GM10248 (cell line): ENCODE measurements at places on chromosomes 2 and 18.

DNA sequence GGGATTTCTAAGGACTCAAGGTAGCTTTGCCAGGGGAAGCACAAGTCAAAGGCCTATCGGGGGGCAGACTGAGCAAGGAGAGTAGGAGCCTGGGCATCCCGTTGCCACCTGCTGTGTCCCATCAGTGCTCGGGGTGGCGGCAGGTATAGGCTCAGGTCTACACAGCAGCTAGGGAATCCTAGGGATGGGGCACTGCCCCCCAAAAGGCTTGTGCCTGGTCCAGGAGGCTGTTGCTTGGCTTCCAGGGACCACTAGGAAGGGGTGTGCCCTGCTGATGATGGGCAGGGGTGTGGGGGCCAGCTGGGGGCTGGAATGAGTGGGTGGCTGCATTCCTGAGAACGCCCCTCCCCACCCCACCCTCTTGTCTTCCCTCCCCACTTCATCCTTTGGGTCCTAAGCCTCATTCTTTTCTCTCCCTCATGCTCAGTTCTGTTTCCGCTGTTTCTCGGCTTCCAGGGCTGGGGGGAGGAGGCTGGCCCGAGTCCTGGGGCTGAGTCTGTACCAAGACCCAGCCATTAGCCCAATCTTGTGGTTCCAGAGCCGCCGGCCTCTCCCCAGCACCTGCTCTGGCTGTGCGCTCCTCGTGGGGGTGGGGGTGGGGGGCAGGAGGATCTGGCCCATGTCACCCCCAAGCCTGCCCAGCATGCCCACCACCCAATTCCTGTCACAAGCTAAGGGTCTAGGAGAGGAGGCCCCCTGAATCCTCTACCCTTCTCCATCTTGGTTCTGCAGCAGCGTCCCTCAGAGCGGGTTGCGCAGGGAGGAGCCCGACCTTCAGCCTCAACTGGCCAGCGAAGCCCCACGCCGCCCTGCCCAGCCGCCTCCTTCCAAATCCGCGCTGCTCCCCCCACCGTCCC is 12.8 kb downstream of the SPEG start:
- DNase-seq: no peak

DNA sequence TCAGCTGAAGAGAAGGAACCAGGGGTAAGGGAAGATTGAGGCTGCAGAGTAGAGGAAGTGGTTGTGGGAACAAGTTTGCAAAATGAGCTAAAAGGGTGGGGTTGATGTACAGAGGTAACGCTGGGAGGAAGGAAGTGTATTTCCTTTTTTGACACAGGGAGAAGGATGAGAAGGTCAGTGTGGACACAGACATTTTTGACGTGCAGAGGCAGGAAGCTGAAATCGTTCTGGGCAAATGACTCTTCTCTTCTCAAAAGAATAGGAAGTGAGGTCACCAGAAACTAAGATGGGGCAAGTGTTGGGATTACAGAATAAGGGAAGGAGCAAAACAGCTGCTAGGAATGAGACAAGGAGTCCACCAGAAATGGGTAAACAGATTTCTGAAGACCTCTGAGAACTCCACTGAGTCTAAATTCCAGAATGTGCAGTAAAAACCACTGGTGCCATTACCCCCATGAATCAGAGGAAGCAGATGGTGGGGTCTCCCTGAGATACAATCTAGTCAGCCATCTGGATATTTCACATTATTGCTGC is 20.0 kb upstream of the RNF149 start:
- no peak for DNase-seq

DNA sequence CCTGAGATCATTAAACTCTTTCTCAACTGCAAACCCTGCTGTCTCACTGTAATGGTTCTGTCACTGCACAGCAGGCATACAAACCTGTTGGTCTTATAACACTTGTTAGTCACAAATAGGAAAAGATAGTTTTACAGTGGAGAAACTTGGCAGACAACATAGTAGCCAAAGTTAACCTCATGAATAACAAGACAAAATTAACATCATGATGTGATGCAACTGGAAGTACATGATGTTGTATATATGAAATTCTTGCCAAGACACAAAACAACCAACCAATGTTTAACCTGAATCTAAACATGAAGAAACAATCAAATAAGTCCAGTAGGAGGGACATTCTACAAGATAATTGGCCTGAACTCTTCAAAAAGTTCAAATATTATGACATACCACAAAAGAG is 189.3 kb downstream of the RNF152 start:
- no peak for DNase-seq

DNA sequence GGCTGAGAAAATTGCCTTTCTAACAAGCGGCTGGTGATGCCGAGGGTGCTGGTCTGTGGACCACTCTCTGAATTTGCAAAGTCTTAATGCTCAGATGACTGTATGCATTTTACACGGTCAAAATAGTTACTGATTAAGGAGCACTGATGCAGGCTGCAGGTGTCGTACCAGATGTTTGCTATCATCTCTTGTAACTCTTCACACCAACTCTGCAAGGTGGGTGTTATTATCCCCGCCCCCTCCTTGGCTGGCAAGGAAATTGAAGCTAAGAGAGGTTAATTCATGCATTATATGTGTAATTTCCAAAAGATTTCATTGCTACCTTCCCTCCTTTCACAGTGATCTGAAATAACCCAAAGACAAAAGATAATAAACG is 13.0 kb upstream of the LBH start:
- DNase-seq: no peak

GRCh38 chr2:128455721-128456050 is 137.0 kb upstream of the HS6ST1 start:
- DNase-seq: no peak

- DNase-seq: no peak
Measured at GRCh38 chr2:183105402-183106134, 18.7 kb upstream of the NUP35 start.

DNA sequence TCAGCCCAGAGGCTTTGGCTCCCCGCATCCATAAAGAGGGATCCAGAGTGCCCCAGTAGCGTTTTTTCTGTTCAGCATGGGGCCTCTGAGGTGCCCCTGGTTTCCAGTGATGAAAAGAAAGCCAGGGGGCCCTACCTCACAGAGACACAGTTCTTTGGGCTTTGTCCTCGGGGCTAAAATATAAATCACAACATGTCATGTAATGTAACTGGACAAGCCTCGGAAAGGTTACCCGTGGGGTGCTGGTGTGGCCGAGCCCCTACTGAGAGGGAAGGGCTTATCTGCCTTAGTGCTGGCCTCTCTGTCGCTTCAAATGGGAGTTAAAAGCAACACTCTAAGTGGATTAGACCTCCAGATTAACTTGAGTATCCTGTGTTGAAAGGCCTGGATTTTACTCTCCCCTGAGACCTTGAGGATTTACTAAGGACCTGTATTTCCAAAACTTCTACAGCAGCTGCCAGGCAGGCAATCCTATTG is 251.6 kb upstream of the APCDD1 start:
- DNase-seq: no peak

DNA sequence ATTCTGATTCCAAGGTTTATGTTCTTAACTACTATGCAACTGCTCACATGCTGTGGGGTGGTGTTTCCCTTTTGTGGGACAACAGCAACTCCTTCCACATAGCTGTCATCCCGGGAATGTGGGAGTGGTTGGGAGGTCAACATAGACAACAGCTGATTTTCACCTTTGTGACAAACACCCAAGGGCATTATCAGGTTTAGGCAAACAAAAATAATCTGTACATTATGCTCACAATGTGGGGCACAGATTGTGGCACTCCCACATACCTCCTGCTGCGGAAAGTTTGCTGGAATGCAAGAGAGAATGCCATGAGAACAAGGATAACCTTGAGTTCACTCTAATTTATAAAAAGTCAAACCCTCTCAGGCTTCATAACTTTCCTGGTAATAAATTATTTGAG is 582.6 kb downstream of the CNTNAP5 start:
- DNase-seq: no peak

GRCh38 chr2:218805627-218806026 is 23.7 kb downstream of the CYP27A1 start:
- no peak for DNase-seq

- DNase-seq: peak; percentile 17
Measured at GRCh38 chr2:241801611-241802420, 7.2 kb upstream of the NEU4 start.

DNA sequence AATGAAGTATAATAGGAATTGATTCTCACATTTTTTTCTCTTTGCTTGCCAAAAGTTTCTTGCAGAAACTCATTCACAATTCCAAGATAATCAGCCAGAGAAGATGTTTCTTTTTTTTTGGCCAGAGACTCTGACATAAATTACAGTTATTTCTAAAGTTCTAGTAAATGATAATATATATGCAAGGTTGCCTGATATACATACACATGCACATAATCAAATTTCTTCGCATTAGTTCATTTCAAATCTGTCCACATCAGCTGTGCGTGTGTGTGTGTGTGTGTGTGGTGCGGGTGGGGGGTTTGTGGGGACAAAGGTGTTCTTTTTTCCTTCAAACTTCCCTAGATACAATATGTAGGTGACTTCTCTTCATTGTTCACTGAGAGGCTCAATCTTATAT is 33.2 kb downstream of the OSGEPL1 start:
- DNase-seq: no peak

DNA sequence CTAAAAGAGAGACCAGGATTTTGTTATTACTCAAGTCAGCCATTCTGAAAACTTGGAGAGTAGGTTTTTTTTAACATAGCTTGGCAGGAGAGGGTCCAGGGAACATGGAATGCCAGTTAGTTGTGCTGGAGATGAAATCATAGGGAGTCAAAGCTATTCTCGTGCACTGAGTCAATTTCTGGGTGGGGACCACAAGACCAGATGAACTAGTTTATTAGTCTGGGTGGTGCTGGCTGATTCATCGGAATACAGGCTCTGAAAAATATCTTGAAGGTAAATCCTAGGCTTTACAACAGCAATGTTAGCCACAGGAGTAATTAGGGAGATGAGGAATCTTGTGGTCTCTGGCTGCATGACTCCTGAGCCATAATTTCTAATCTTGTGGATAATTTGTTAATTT is 921.4 kb downstream of the TRIB2 start:
- DNase-seq: no peak

GRCh38 chr2:237132799-237133198 is 47.1 kb downstream of the COPS8 start:
- DNase-seq: no peak

GRCh38 chr2:189851174-189851826 is 67.0 kb downstream of the PMS1 start:
- no peak for DNase-seq

- no peak for DNase-seq
Measured at GRCh38 chr18:13930964-13931363, 15.6 kb upstream of the MC2R start.

GRCh38 chr18:61572084-61572655 is 238.9 kb downstream of the CDH20 start:
- DNase-seq: no peak

- DNase-seq: no peak
Measured at GRCh38 chr2:56102098-56102497, 81.7 kb upstream of the CCDC85A start.

GRCh38 chr2:234128606-234129005 is 78.1 kb downstream of the SPP2 start:
- no peak for DNase-seq

DNA sequence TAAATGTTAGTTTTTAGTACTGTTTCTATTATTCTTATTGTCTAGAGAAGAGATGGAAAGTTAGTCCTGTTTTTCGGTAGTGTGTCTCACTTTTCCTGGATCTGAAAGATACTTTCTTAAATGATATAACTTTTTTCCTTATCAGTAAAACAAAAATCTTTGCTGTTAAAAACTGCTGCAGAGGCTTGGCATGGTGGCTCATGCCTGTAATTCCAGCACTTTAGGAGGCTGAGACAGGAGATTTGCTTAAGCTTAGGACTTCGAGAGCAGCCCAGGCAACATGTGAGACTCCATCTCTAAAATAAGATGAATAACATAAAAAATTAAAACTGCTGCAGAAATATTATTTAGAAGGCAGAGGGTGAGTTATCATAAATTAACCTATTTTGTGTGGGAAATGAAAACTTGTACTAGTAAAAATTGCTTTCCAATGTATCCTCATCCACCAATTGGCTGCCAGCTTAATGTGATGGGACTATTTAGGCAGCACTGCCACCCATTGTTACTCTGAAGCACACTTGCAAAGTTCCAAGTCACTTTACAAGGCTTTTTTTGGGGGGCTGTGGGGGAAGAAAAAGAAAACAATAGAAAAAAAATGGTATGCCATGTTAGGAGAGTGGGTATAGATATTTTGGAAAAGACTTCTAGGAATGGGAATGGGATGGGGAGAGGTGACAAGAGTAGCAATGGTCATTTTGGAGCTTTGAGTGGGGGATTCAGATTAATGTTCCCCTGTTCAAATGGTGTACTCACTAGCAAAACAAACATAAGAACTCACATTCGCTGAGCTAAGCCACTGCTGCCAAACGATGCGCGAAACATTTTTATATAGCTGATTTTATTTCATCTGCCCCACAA is 62.7 kb downstream of the MEIS1 start:
- DNase-seq: no peak

DNA sequence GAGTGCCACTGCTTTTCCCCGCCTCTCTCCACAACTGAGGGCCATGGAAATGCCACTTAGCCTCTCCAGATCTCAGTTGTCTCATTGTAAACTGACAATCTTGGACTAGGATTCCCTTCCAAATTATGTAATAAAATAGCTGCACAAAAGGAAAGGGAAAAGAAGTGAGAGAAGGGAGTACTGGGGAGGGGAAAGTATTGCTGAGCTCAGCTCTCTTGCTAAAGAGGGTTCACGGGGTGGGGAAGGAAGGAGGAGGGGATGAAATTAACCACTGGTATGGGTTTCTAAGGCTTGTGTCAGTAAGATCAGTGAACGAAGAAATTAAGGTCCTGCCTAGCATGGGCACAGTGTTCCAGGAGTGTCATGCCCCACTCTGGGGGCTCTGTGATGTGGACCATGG is 417.3 kb downstream of the TGIF1 start:
- no peak for DNase-seq

DNA sequence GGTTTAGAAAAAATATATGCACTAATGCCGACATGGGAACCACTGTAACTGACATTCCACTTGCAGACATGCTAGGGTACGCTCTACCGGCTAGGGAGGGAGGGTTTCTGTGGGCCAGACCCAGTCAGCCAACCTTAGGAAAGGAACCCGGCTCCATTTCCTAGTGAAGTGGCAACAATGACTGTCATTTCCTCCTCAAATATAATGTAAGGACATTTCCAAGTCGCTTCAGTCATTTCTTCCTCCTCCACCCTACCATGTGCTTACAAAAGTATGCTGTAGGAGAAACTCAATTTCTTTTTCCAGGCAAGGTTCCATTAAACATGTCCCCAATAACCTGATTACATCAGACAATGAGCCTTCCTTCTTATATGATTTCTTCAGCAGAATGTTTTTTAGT is 64.3 kb upstream of the PSMD14 start:
- DNase-seq: no peak

GRCh38 chr2:3169106-3169870 is 208.3 kb downstream of the EIPR1 start:
- DNase-seq: no peak
